ENCODE measurements at places on chromosomes 16 and 17. TPM values are rescaled to one million over a fixed set of nuclear protein-coding genes. Genes with fewer than 3 reads are reported as not detected.

Gene NPIPB9
- 5.0 TPM for total RNA-seq

Gene PRDM7
- total RNA-seq, result not detected

Gene ZNF286A
- 86.2 TPM for total RNA-seq

Gene ZBTB4
- 37.4 TPM for total RNA-seq

Gene RNF112
- 2.3 TPM for total RNA-seq

Gene NACA2
- not detected for total RNA-seq

Gene GRB7
- 1.7 TPM for total RNA-seq

Gene FMNL1
- total RNA-seq, result 0.90 TPM

Gene CTRB2
- total RNA-seq, result not detected

Gene C17orf107
- total RNA-seq, result 4.5 TPM

Gene CHST4
- not detected for total RNA-seq

Gene GLTPD2
- total RNA-seq, result not detected

All from fibroblast of the aortic adventitia (primary cell).